ENCODE measurements at places on chromosomes 12 and 14.

DNA sequence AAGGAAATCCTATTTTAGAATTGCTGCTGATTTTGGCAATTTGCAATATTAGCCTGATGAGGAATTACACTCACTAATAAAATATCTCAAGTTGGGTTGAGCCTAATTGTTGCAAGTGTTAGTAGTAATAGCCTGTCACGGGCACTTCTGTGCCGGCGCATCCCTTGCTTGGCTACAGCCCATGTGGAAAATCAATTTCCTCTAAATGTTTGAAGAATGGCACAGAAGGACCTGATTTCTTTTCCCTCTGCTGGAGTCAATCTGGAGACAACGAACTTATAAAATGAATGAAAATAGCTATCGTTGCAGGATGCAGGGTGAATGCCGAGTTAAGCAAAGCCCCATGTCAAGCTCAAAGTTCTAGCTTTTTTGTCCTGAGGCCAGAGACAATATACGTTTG, 31.2 kb upstream of the MED13L start:
- no peak for DNase-seq

GRCh38 chr12:115811929-115812328, 465.6 kb downstream of the MED13L start:
- no peak for DNase-seq

- peak; percentile 43 for DNase-seq
Measured at GRCh38 chr12:47868041-47868440, 36.8 kb downstream of the VDR start.

- DNase-seq, result no peak
Measured at GRCh38 chr12:109594556-109595317, 21.1 kb downstream of the MVK start.

- DNase-seq, result no peak
Measured at GRCh38 chr14:65864549-65864948, 452.0 kb downstream of the FUT8 start.

- DNase-seq, result no peak
Measured at GRCh38 chr12:71128191-71128788, 29.5 kb downstream of the TSPAN8 start.

DNA sequence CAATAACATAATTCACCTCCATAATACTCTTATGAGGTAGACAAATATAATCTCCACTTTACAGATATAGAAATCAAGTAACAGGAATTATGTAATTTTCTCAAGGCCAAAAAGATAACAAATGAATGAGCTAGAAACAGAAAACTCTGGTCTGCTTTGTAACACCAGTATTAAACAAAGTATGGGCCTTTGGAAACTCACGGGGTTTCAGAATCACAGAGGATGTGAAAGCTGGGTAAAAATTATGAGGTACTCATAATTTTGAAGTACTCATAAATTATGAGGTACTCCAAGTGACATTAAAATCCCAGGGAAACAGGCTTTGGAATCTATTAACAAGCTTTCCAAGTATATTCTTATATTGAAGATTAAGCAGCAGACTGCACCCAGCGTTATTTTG, 140.2 kb downstream of the MED13L start:
- no peak for DNase-seq

DNA sequence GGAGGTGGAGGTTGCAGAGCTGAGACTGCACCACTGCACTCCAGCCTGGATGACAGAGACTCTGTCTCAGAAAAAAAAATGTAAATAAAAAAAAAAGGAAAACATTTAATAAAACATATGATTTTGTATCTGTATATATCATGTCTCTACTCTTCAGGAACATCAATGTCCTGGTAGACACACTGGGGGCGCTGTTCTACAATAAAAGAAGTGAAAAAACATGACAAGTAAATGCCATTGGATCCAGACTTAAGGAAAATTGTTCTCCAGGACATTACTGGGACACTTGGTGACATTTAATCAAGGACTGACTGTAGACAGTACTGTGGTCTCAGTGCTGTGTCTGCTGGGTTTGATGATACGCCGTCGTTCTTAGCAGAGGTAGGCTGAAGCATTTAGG, 15.5 kb upstream of the KLC1 start:
- no peak for DNase-seq

GRCh38 chr12:98420461-98420860, 94.9 kb upstream of the TMPO start:
- no peak for DNase-seq

DNA sequence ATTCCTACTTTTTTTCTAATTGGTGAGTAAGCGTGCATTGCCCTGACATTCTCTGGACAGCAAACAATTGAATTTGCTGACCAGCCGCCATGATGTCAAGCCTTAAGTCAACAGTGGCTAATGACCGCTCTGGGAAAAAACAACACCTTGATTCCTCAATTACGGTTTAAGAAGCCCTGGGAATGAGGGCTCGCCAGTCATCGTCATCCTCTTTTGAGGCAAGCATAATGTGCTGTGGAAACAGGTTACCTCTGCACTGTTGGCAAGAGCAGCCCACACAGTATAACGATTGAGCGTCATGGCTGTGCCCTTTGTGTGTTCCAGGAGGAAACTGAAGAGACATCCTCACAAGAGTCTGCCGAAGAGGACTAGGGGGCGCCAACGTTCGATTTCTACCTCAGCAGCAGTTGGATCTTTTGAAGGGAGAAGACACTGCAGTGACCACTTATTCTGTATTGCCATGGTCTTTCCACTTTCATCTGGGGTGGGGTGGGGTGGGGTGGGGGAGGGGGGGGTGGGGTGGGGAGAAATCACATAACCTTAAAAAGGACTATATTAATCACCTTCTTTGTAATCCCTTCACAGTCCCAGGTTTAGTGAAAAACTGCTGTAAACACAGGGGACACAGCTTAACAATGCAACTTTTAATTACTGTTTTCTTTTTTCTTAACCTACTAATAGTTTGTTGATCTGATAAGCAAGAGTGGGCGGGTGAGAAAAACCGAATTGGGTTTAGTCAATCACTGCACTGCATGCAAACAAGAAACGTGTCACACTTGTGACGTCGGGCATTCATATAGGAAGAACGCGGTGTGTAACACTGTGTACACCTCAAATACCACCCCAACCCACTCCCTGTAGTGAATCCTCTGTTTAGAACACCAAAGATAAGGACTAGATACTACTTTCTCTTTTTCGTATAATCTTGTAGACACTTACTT, 138.9 kb downstream of the HMGA2 start:
- peak; percentile 75 for DNase-seq

- no peak for DNase-seq
Measured at GRCh38 chr12:131035245-131035681, 81.6 kb downstream of the ADGRD1 start.

GRCh38 chr12:19847294-19848059, 408.2 kb downstream of the AEBP2 start:
- peak; percentile 69 for DNase-seq

DNA sequence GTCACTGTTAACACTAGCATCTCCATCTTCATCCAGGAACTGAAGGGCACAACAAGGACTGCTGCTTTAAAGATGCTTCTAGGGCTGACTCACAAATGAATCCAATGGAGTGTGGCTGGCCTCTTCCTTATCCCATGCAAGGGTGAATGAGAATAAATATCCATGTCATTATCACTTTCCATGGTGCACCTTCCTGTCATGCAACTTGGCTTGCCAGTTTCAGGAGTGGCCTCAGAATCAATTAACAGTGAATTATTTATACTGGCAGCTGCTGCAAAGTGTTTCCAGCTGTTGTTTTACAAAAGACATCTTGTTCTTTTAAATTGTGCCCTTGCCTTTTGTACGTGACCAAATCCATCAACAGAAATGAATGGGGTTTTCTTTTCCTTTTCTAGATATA, 499.3 kb upstream of the TMEM132C start:
- DNase-seq, result no peak

- peak; percentile 17 for DNase-seq
Measured at GRCh38 chr12:121781998-121782979, 11.2 kb downstream of the RHOF start.

- no peak for DNase-seq
Measured at GRCh38 chr12:112762753-112763152, 28.8 kb upstream of the RPH3A start.

GRCh38 chr14:22748631-22749068, 17.8 kb upstream of the OXA1L start:
- DNase-seq, result no peak

DNA sequence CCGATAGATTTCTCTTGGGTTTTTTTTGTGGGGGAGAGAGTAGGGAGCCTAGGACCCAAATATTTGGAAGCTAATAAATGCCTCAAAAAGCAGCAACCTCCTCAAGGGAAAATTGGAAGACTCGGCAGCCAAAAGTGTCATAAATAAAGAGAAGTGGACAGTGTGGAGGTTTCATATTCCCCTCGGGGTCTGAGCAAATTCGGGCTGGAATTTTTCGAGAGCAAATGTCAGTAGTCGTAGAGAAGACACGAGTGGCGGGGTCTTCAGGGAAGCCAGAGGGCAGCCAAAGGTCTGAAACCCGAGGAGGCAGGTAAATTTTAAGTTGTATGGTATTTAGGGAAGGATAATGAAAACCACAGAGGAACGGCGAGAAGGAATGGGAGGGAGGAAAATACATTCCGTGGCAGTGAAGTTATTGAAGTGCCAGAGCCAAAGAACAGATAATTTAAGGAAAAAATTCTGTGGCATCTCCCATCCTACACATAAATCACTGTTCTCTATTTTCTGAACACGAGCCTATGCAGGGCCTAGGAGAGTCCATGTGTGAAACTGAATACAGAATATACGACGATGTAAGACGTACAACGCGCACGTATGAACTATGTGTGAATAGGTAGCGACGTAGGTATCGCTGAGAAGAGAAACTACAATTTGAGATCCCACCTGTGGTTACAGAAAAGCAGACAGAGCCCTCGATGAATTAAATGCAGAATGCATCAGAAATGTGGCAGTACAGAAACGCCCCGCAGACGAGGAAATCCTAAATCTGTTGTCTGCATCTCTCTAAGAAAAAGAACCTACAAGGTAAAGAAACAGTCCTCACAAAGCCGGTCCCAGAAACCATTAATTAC, 12.9 kb downstream of the BCL11B start:
- no peak for DNase-seq

- DNase-seq, result no peak
Measured at GRCh38 chr14:63468294-63468693, 74.9 kb downstream of the PPP2R5E start.

DNA sequence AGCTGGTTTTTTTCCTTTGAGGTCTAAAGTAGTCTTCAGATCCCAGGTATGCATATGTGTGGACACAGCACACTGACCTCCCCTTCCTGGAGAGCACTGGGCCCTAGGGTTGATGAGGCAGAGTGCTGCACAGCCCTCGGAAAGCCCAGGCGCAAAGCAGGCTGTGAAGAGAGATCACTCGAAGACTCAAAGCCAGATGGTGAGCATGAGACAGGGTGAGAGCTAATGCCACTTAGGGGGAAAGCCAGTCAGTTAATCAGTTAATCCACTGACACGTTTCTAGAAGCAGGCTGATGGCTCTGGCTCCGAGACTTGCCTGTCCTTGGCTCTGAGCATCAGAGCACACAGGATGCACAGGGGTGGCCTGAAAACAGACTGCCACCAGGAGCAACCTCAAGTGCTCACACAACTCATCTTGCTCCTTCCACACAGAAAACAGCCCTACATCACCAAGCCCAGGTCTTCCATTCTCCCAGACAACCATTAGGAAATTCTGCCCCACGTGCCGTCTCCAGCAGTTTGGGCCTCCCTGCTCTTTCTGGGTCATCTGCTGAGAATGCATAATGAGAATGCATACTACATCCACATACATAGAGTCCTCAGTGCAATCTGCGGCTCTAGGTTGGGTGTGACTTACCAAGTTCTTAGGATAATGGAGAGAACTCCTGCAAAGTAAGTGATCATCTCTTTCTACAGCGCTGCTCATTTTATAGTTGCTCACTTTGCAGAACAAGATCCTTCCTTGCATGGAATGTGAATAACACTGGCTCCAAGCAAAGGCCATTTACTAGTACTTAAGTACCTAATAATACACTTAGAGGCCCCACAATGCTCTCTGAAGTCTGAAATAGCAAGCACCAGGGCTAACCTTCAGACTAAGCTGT, 12.0 kb downstream of the AQP6 start:
- DNase-seq, result no peak

DNA sequence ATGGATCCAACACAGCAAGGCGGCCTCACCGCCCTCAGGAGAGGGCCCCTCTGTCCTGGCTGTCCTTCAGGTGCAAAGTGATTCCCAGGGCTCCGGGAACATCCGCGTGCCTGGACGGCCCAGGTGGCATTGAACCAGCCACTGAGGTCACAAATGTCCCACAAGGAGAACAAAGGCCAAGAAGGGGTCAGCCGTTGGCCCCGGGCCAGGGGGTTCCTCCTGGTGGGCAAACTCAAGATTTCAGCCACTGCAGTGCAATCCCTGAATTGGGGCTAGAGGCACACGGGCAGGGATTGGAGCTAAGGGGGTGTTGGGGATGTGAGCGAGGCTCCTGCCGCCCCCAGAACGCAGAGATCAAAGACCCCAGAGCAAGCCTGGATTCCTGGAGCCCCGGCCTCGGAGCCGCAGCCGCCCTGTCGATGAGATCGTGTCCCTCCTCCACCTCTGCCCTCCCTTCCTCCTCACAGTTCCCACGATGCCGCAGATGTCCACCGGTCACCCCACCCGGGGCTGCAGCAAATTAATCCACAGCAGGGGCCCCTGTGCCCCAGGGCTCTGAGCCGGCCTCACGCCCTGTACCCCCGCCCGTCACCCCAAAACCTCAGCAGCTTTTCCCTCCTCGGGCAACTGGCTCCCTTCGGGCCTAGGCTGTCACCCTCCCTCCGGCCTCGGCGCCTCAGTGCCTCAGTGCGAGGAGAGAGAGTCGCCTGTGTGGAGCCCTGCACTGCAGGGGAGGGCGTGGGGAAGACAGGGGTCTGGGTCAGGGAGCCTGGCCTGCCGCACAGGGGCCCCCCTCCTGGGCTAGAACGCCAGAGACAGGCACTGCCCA, 56.7 kb upstream of the GALNT9 start:
- DNase-seq, result no peak

DNA sequence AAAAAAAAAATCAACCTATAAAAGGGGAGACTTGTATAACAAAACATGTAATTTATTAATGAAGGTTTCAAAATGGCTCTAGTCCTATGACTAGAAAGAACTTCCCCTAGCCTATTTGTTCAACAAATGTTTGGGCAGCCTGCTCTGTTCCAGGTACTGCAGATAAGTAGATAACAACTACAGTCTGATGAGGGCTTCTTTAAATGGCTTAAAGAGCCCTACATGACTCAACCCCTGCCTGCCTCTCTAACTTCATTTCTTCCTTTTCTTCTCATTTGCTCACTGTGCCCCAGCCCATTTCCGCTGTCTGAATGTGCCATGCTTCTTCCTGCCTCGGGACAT, 21.5 kb downstream of the ALDH6A1 start:
- no peak for DNase-seq

GRCh38 chr12:12807970-12808702, 5.0 kb upstream of the DDX47 start:
- peak; percentile 62 for DNase-seq

GRCh38 chr14:32186248-32186647, 15.6 kb upstream of the RNU6-7 start:
- DNase-seq, result no peak

- peak; percentile 97 for DNase-seq
Measured at GRCh38 chr14:68140076-68140741, 320.6 kb downstream of the RAD51B start.

- DNase-seq, result peak; percentile 67
Measured at GRCh38 chr14:92513204-92513965, at the start of gene RIN3. TSS of gene RIN3 (plus strand) at chr14:92513781. CDS start at chr14:92513933, 152 bp downstream.

- no peak for DNase-seq
Measured at GRCh38 chr12:39032448-39032847, 127.1 kb upstream of the CPNE8 start.

GRCh38 chr14:96294246-96294645, 38.2 kb downstream of the BDKRB1 start:
- DNase-seq, result no peak

Measured in astrocyte of the spinal cord (primary cell).